ENCODE measurements at places on chromosomes 3 and 15.

DNA sequence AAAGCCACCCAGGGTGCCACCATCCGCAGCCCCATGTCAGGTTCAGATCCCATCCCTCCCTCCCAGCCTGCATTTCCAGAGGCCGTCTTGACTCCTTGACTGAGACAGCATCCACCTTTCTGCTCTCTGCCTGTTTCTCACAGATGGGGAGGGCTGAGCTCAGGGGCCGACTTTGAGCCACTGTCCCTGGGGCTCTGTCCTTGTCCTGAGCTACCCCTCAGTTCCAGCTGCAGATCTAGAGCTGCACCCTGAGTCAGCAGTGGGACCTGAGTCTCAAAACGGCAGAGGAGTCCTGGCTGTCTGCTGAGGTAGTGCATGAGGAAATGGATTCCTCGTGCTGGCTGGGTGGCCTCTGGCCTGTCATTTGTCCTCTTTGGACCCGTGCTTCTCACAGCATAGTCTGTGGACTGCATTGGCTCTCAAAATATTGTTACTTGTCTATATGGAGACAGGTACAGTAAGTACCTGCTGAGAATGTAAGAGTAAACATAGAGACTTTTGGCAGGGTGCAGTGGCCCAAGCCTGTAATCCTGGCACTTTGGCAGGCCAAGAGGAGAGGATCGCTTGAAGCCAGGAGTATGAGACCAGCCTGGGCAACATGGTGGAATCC lies 22.3 kb downstream of the RPLP1 start:
- no peak for DNase-seq

DNA sequence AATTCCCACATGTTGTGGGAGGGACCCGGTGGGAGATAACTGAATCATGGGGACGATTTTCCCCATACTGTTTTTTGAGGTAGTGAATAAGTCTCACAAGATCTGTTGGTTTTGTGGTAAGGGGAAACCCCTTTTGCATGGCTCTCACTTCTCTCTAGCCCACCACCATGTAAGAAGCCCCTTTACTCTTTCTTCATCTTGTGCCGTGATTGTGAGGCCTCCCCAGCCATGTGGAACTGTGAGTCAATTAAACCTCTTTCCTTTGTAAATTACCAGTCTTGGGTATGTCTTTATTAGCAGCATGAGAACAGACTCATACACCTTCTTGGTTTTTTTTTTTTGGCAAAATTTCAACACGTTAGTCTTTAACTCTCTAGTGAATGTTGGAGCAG lies 18.1 kb downstream of the ARL8B start:
- DNase-seq: no peak

GRCh38 chr15:81097116-81097889 lies 36.8 kb upstream of the CFAP161 start:
- DNase-seq: no peak

GRCh38 chr15:38012894-38013293 lies 78.5 kb downstream of the TMCO5A start:
- no peak for DNase-seq

GRCh38 chr3:71987828-71988227 lies 202.9 kb upstream of the PROK2 start:
- no peak for DNase-seq

DNA sequence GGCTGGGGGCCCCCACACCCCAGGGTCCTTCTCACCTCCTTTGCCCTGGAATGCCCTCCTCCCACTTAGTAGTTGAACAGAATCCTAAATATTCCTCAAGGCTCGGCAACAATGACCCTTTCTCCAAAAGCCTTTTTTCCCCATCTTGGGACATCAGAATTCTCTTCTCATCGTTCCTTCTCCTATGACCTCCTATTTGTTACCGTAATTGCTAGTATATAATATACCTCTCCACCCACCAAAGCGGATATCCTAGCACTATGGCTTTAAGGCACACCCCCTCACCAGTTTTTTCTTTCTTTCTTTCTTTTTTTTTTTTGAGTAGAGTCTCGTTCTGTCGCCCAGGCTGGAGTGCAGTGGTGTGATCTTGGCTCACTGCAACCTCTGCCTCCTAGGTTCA lies 16.8 kb downstream of the HDAC11 start:
- DNase-seq: no peak
